Heart right ventricle (tissue), 16 donors: ENCODE measurements at places on chromosomes 7 and 10. TPM values are rescaled to one million over a fixed set of nuclear protein-coding genes. Genes with fewer than 3 reads are reported as not detected.

TACC2 gene
- polyA plus RNA-seq: 314 TPM

- DNase-seq: no peak
These were observed 2.2 kb upstream of the AP1S1 start for GRCh38 chr7:101151908-101152651.

NODAL gene
- polyA plus RNA-seq: 0.04 TPM

PI4K2A gene
- polyA plus RNA-seq: 20.7 TPM

GRCh38 chr7:75866114-75866488, 12.7 kb upstream of the RHBDD2 start:
- DNase-seq: no peak

STEAP2 gene
- polyA plus RNA-seq: 1.4 TPM

PCBD1 gene
- polyA plus RNA-seq: 118 TPM

- no peak for DNase-seq
These were observed 44.1 kb downstream of the RNF32 start for GRCh38 chr7:156684661-156685060.

AVL9 gene
- 6.3 TPM for polyA plus RNA-seq
